ENCODE measurements at places on chromosomes 6 and 20. TPM values are rescaled to one million over a fixed set of nuclear protein-coding genes. Genes with fewer than 3 reads are reported as not detected.

DNA sequence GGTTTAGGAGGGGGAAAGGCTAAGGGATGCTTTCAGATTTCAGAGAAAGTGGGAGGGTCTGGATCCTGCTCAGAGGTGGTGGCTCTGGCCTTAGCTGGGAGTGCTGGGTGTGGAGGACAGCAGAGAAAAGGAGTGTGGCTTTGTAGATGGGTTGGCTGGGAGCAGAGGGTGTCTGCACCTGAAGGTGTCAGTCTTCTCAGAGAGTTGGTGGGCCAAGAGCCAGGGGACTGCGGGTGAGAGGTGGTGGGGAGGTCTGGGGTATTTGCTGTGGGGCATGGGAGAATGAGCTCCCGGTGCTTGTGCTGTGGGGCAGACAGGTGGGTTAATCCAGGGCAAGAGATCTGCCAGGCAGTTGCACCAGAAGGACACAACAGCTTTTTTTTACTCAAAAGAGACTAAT lies 67.4 kb downstream of the TOX2 start:
- no peak for DNase-seq

DNA sequence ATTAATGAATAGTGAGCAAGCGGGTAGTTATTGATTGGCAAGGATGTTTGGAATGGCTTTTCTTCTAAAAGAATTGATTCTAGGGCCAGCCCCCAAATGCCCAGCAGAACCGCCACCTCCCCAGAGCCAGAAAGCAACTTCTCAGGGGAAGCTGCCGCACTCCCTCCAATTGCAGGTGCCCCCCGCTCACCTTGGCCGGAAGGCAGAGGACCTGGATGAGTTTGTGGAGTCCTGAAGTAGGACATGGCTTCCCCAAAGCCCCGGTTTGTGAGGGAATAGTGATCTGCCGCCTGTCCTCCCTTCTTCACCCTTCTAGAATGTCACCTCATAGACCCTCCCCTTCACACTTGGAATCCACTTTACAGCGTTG lies at the start of gene SPATA25:
SPATA25 (minus strand) TSS at position 277 of the 370 bp plus-strand sequence; CDS start at position 245, 32 bp downstream.
- DNase-seq: no peak

- DNase-seq: no peak
Measured at GRCh38 chr20:51046021-51046985, 23.4 kb upstream of the KCNG1 start.

DNA sequence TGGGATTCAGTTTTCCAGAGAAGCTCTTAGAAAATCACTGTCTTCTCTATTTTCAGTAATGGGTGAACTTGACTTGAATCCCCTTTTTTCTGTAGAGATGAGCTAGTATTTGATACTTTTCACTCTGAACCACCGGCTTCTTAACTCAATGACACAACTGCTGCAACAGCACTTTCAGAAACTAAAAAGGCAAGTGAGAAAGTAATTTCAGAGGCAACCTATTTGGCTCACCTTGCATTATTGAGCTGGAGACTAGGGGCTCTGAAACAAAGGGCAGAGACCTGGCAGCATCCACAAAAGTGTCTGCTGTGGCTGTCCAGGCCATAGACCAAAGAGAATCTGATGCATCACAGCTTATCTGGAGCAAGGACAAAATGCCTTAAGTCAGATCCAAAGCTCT lies 289.8 kb upstream of the IRAK1BP1 start:
- no peak for DNase-seq

- no peak for DNase-seq
Measured at GRCh38 chr20:17709361-17710293, 9.9 kb downstream of the BANF2 start.

CLPSL2 gene
- not detected for total RNA-seq

DZANK1 gene
- 2.7 TPM for total RNA-seq

OVOL2 gene
- total RNA-seq: 46.6 TPM

FRS3 gene
- 4.2 TPM for total RNA-seq

Measured in lower leg skin (tissue), 4 donors.